ENCODE measurements at places on chromosomes 3 and 15.

GRCh38 chr15:67873777-67874176, 33.9 kb upstream of the RNU6-1 start:
- no peak for DNase-seq

GRCh38 chr15:88019656-88020055, 236.9 kb downstream of the NTRK3 start:
- DNase-seq = no peak

- no peak for DNase-seq
Observed at GRCh38 chr3:127092776-127093175, 100.2 kb upstream of the PRR23E start.

GRCh38 chr3:138375447-138375846, 27.1 kb downstream of the MRAS start:
- DNase-seq = no peak

- DNase-seq = no peak
Observed at GRCh38 chr3:175932586-175932985, 1073.5 kb downstream of the NAALADL2 start.

DNA sequence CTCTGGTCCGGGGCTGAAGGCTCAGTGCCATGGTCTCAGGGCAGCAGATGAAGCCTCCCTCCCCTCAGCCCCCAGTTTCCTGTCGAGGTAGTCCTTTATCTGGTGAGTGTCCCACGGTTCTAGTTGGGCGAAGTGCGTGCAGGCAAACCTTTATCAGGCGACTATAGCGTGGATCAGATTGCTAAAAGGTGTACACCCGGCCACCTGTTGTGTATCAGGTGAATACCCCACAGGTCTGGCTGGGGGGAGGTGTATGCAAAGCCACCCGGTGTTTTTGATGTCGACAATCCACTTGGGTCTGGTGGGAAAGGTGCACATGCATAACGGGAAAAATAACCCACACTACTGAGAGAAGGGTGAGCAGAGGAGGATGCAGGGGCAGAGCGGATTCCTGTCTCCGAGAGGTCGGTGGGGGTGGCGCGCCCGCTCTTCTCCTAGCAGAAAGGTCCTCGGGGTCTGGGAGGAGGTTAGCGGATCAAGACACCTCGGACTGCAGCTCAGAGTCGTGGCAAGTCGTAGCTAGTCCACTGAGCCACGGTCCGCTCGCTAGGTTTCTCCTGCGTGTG, 507 bp downstream of the SLC12A6 start:
- no peak for DNase-seq

- DNase-seq = no peak
Observed at GRCh38 chr15:98906712-98907083, 100.9 kb downstream of the PGPEP1L start.

Data from non-pigmented ciliary epithelial cell (primary cell).